Heart right ventricle (tissue), 16 donors: ENCODE measurements at places on chromosomes 6 and 20. TPM values are rescaled to one million over a fixed set of nuclear protein-coding genes. Genes with fewer than 3 reads are reported as not detected.

Gene DOK5
- total RNA-seq, result 21.1 TPM

Gene RFX6
- total RNA-seq, result not detected

Gene TFAP2A
- total RNA-seq, result 0.12 TPM

Gene IRF4
- total RNA-seq, result 0.08 TPM

Gene TGM2
- total RNA-seq, result 685 TPM

Gene SLC52A3
- 4.3 TPM for total RNA-seq

Gene PIGT
- total RNA-seq, result 141 TPM

Gene RRAGD
- total RNA-seq, result 122 TPM

Gene CFAP206
- total RNA-seq, result not detected

Gene AGPAT4
- total RNA-seq, result 2.1 TPM

Gene OTOR
- not detected for total RNA-seq

Gene XKR7
- not detected for total RNA-seq

Gene ZC3H12D
- 0.17 TPM for total RNA-seq

Gene IYD
- not detected for total RNA-seq

Gene KCNQ5
- not detected for total RNA-seq

DNA sequence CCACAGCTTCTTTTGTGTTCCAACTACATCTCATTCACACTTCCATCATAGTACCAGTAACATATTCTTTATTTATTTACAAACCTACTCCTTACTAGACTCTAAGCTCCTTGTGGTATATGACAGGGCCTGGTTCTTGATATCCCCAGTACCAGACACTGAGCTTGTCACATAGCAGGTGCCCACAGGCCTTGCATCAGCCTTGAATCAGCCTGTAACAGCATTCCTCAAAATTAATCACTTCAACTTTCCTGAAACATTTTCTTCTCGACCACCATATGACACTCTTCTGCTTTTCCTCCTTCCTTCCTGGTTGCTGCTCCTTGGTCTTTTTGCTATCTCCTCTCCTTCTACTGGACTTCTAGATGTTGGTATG is 24.7 kb upstream of the SRPK1 start:
- DNase-seq, result no peak
- no peak overlapping the region for H3K27ac ChIP-seq
- no peaks in the 10 kb centered on the region for H3K36me3 ChIP-seq
- H3K4me3 ChIP-seq, result no peak overlapping the region

- H3K4me1 ChIP-seq, result no peaks in the 10 kb centered on the region
- no peak overlapping the region for H3K27ac ChIP-seq
- no peaks in the 10 kb centered on the region for H3K36me3 ChIP-seq
- DNase-seq, result no peak
- H3K4me3 ChIP-seq, result no peak overlapping the region
Observed at GRCh38 chr6:118761645-118762044, 110.3 kb upstream of the CEP85L start.

DNA sequence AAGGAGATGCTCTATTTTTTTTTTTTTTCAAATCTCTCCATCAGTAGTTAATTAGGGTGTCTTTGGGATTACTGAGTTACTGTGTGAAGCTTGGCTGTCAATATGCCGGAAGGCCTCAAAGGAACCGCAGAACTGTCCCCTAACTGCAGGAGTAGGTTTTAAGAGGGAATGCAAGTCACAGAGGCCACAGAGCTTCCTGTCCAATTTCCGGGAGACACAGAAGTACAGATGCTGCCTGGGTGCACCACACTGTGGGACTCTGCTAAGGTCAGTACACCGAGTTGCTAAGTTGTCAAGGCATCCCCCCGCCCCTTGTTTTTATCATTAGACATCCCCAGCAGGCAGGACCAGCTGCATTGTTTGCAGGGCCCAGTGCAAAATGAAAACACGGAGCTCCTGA is 120.2 kb upstream of the RAB32 start:
- H3K4me3 ChIP-seq, result no peak overlapping the region
- H3K4me1 ChIP-seq, result no peaks in the 10 kb centered on the region
- DNase-seq, result no peak
- H3K36me3 ChIP-seq, result no peaks in the 10 kb centered on the region

DNA sequence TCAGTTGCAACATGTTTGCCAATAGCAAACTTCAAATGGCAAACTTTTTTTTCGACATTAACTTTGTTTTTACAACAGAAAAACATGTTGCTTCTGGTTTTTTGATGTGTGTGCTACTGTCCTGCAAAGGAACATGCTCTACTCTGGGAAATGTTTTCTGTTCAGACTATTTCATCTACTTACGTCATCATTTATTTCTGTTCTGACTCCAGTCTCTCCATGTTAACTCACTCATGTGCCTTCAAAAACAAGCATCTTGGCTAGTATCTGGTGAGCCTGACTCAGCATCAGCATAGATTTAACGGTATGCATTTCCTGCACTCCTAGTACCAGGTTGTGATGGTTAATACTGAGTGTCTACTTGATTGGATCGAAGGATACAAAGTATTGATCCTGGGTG is 36.1 kb upstream of the MAP7 start:
- H3K4me3 ChIP-seq, result no peak overlapping the region
- peaks cover 9% of the 10 kb centered on the region for H3K36me3 ChIP-seq
- H3K4me1 ChIP-seq, result no peaks in the 10 kb centered on the region
- DNase-seq, result no peak
- no peaks in the 10 kb centered on the region for H3K27me3 ChIP-seq

DNA sequence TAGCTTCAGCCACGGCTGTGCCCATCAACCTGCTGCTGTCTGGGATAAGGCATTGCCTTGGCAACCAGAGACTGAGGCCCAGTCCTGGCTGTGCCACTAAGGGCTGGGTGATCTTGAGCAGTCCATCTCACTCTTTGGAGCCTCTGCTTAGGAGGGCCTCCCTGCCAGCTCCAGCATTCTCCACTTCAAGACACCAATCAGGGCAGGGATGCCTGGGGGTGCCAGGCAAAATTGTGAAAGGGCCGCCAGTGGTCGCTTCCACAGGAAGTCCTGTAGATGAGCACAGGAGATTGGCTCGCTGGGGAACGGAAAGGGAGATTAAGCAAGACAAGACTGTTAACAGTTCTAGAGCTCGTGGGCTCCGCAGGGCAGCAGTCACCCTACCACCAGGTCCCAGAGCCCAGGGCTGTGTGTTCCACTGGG is at the start of gene RAB44:
TSS of gene RAB44 (plus strand) at position 346 of the 423 bp plus-strand sequence. CDS start 6,410 bp downstream, outside the sequence.
- no peak within 1 kb of the TSS for H3K27ac ChIP-seq
- DNase-seq, result no peak
- no peaks in the 10 kb centered on the region for H3K36me3 ChIP-seq
- no peak within 1 kb of the TSS for H3K4me3 ChIP-seq
- H3K27me3 ChIP-seq, result no peaks in the 10 kb centered on the region

DNA sequence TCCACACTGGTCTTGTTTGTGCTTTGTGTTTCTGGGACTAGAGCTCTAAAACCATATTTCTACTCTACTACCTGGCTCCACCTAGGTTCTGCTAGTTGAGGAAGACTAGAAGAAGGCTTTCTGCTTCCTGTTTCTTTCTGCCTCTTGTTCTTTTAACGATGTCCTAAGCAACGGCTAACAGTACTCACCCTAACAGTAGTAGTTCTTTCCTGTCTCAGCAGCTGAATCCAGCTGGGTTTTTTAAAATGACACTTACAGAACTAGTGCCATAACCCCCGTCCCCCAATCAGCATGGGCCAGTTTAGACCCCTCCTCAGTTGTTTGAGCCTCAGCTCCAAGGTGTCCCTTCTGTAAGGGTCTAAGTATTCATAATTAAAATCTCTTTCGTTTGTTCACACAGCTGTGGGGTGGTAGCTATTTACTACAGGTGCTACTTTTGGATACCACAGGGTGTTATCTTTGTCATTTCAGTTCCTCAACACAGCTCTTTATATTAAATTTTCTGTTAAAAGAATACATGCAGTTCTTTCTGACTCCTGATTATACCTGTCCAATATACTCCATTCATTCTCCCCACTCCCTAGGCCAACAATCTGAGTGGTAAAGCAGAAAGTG is 790.2 kb downstream of the DHX35 start:
- no peak overlapping the region for H3K4me3 ChIP-seq
- no peak for DNase-seq
- H3K4me1 ChIP-seq, result no peaks in the 10 kb centered on the region
- H3K27ac ChIP-seq, result no peak overlapping the region

- no peak for DNase-seq
- no peaks in the 10 kb centered on the region for H3K27me3 ChIP-seq
- no peak overlapping the region for H3K27ac ChIP-seq
- no peaks in the 10 kb centered on the region for H3K4me1 ChIP-seq
- H3K36me3 ChIP-seq, result no peaks in the 10 kb centered on the region
- H3K4me3 ChIP-seq, result no peak overlapping the region
Observed at GRCh38 chr6:139801571-139802321, 427.3 kb upstream of the CITED2 start.

DNA sequence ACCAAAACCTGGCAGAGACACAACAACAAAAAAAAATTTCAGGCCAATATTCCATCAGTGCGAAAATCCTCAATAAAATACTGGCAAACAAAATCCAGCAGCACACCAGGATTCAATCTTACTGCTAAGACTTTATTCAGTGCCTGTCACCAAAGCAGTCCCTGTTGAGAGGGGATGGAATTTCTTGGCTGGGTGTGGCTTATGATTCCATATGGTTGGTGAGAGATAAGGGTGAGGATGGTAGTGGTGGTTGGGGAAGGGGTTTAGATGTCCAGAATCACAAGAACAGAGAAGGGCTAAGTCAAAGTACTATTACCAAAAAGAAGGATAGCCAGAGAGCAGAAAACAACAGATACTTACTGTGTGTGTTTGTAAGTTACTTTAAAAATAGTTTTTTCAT is 152.8 kb upstream of the SLC35B3 start:
- no peak overlapping the region for H3K27ac ChIP-seq
- no peaks in the 10 kb centered on the region for H3K4me1 ChIP-seq
- H3K36me3 ChIP-seq, result no peaks in the 10 kb centered on the region
- DNase-seq, result no peak

DNA sequence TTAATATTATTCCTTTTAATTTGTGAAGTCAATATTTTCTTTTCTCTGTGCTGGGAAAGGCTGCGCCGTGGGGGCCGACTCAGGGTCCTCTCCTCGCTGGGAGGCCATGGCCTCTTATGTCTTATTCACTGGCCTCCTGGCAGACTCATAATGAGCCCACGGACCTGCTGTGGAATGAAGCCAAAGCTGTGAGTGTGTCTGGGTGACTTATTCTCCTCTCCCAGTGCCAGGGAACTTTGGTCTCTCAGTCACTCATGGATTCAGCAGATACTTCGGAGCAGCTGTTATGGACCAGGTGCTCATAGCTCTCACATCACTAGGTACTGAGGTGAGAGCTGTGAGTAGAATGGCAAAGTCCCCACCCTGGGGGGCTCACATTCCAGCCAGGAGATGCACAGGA is 297.6 kb downstream of the CDH26 start:
- DNase-seq, result no peak
- no peaks in the 10 kb centered on the region for H3K4me1 ChIP-seq
- no peak overlapping the region for H3K27ac ChIP-seq
- H3K27me3 ChIP-seq, result no peaks in the 10 kb centered on the region
- no peaks in the 10 kb centered on the region for H3K36me3 ChIP-seq
- no peak overlapping the region for H3K4me3 ChIP-seq

- H3K27ac ChIP-seq, result no peak overlapping the region
- H3K4me3 ChIP-seq, result no peak overlapping the region
- no peak for DNase-seq
Observed at GRCh38 chr6:99295276-99295675, 54.2 kb downstream of the FAXC start.

- H3K27me3 ChIP-seq, result no peaks in the 10 kb centered on the region
- H3K27ac ChIP-seq, result no peak overlapping the region
- H3K4me3 ChIP-seq, result no peak overlapping the region
- peaks cover 20% of the 10 kb centered on the region for H3K4me1 ChIP-seq
- no peak for DNase-seq
Observed at GRCh38 chr6:90160013-90160412, 136.6 kb downstream of the BACH2 start.

- H3K4me3 ChIP-seq, result no peak overlapping the region
- H3K36me3 ChIP-seq, result no peaks in the 10 kb centered on the region
- H3K4me1 ChIP-seq, result no peaks in the 10 kb centered on the region
- H3K27me3 ChIP-seq, result no peaks in the 10 kb centered on the region
- DNase-seq, result no peak
- H3K27ac ChIP-seq, result no peak overlapping the region
Observed at GRCh38 chr20:15862178-15862577, 711.1 kb downstream of the KIF16B start.

GRCh38 chr20:39706184-39706663 is 744.1 kb downstream of the DHX35 start:
- no peak overlapping the region for H3K4me3 ChIP-seq
- peak; percentile 39 for DNase-seq
- H3K27ac ChIP-seq, result no peak overlapping the region

- no peak overlapping the region for H3K27ac ChIP-seq
- peaks cover 46% of the 10 kb centered on the region for H3K36me3 ChIP-seq
- H3K27me3 ChIP-seq, result no peaks in the 10 kb centered on the region
- no peak for DNase-seq
Observed at GRCh38 chr20:57410398-57410920, 19.3 kb downstream of the RBM38 start.

- no peak overlapping the region for H3K27ac ChIP-seq
Observed at GRCh38 chr20:45497971-45498494, 17.4 kb downstream of the SPINT3 start.

DNA sequence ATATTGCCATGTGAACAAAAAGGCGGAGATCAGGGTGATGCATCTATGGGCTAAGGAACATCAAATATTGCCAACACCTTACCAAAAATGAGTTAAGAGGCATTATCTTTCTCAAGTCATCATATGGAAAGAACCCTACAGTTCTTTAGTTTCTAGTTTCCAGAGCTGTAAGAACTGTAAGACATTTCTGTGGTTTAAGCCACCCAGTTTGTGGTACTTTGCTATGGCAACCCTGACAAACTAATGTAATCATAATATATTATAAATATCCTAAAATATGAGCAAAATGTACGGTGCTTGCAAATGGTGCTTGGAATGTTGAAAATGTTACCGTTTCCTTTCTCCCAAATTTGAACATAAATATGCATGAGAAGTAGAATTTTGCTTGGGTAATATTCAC is 349.6 kb downstream of the PHF3 start:
- H3K36me3 ChIP-seq, result no peaks in the 10 kb centered on the region
- no peak for DNase-seq
- H3K4me1 ChIP-seq, result no peaks in the 10 kb centered on the region

DNA sequence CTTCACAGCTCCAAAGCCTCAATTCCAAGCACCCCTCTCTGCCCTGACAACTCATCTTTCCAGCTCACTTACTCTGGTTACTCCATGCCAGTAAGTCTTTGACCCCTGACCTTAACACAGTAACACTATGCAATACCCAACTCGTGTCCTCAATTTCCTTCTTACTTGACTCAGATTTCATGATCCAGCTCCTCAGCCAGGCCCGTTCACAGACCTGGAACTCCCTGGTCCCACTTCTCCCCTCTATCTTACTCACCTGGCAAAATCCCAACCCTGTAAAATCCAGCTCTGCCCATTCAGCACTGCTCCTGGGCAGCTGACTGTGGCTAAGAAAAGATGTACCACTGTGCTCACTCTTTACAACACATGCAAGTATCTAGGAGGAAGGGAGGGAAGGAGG is 7.9 kb downstream of the GNL1 start:
- peaks cover 8% of the 10 kb centered on the region for H3K36me3 ChIP-seq
- no peak overlapping the region for H3K4me3 ChIP-seq
